ENCODE measurements at places on chromosomes 3 and 15. TPM values are rescaled to one million over a fixed set of nuclear protein-coding genes. Genes with fewer than 3 reads are reported as not detected.

GRCh38 chr15:92914768-92915221 lies 14.7 kb downstream of the CHD2 start:
- no peak for DNase-seq

DNA sequence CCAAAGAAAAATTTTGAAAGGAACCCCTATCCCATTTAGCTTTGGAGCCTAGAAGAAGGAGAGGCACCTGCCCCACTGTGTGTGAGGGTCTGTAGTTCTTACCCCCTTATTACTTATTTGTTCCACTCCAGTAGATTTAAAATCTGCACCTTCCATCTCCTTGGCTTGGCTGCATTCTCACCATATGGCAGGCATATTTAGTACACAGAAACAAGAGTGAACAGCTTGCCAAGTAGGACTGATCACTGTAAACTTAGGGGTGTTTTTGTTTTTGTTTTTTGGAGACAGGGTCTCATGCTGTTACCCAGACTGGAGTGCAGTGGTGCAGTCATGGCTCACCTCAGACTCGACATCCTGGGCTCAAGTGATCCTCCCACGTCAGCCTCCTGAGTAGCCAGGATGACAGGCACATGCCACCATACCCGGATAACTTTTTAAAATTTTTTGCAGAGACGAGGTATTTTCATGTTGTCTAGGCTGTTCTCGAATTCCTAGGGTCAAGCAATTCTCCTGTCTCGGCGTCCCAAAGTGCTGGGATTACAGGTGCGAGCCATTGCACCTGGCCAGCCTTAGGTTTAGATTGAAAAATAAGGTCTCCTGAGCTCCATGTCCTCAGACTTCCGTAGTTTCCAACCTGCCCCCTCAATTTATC lies 14.1 kb upstream of the ANXA2 start:
- DNase-seq: no peak

LEKR1 gene
- 1.9 TPM for polyA plus RNA-seq

CAND2 gene
- 11.6 TPM for polyA plus RNA-seq
